ENCODE measurements at places on chromosomes 3 and 15.

DNA sequence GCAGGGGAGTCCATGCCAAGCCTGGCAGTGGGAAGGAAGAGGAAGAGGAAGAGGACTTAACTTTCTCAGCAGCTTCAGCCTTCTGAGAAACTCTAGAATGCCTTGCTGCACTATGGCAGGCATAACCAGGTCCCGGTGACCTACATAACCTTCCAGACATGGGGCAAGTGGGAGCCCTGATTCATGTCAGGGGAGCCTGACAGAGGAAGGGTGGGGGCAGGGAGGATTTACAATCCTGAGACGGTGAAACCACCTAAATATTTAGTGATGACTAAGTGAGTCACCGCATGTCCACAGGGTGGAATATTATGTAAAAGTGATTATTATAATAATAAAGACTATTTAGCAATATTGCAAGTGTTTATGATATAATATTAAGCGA lies 46.7 kb downstream of the AMOTL2 start:
- no peak for DNase-seq

- DNase-seq = no peak
These were observed 57.3 kb downstream of the ARNT2 start for GRCh38 chr15:80461356-80462095.

- no peak for DNase-seq
These were observed 39.9 kb downstream of the RASA2 start for GRCh38 chr3:141526709-141527108.

- DNase-seq = no peak
These were observed 46.2 kb downstream of the ZPLD1 start for GRCh38 chr3:102481050-102481449.

DNA sequence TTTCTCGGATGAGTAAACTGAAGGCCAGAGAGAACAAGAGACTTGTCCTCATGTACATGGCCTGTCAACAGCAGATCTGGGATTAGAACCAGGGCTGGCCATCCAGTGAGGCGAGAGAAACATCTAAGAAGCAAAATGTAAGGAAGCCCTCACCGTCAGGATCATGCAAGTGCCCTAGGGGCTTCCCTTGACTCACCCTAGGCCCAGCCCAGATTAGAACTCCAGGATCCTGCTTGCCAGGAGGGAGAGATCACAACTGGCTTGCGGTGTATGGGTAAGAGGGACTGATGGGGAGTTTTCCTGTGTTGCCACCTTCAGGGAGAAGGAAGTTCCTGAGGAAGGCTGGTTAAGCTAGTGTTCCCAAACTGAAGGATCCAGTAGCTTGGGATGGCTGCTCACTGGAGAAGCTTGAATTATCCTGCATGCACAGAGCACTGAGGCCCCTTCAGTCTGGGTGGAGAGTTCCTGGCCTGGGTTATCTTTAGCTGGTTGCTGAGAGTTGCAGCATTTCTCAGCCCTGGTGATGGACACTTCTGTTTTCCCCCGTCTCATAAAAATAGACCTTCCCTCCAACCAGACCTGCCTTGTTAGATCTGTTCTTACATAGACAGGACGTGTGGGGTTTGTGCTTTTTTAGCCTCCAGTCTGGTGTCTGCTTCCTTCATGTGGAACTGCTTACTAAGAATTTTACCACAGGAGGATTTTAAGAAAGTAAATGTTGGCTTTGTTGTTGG lies 28.2 kb upstream of the XIRP1 start:
- DNase-seq = no peak

- DNase-seq = no peak
These were observed 37.0 kb upstream of the SNRPA1 start for GRCh38 chr15:101332061-101332467.

DNA sequence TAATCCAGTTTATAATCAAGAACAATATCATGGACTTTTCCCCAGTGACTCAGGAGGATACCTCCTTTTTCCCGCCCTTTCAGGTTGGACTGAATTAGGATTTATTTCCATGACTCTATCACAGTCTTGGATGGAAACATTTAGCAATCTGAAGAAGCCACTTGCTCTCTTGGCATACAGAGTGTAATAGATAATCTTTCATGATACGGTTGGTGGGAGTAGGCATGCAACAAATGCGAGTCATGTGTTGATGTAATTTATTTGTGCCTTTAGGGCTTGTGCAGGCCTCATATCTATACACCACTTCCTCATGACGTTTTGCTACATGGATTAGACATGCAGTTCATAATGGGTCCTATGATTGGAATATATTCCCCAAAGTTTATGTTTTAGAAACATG lies 54.2 kb upstream of the MCTP2 start:
- DNase-seq = no peak

- DNase-seq = no peak
These were observed 25.7 kb downstream of the FSIP1 start for GRCh38 chr15:39756806-39757522.

DNA sequence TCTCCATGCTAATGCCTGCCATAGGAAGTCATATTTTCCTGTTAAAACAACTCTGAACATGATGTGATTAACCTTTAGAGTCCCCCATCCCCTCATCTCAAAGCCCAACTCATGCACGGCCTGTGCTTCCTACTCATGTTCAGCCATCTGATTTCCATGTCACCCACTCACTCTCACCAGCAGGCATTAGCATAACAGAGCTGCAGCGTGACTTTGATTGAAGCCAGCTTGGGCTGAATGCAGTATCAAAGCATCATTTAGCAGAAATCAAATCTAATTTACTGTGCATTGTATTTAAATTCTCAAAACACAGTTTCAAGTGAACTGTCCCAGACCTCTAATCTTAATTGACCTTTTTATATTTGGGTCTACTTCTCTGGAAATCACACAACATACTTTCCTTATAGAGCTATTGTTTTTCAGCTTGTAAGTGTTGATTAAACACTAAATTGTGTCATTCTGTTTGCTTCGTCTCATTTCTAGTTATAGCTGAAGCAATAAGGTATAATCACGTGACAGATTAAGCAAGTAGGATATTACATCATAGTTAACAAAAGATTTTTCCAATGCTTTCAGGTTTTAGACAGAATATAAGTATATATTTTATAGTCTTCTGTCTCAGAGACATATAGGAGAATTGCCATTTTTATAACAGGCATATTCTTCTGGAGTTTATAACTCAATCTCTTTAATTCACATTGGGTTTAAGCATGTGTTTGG lies 501.5 kb downstream of the ROBO2 start:
- no peak for DNase-seq

- no peak for DNase-seq
These were observed 274.1 kb downstream of the OTOL1 start for GRCh38 chr3:161770484-161771386.

GRCh38 chr3:69058180-69058946 lies 6.2 kb upstream of the TMF1 start:
- no peak for DNase-seq

- no peak for DNase-seq
These were observed 37.7 kb upstream of the TMEM45A start for GRCh38 chr3:100454677-100455076.

GRCh38 chr3:127408684-127409420 lies 121.0 kb upstream of the PRR20G start:
- no peak for DNase-seq

- DNase-seq = no peak
These were observed 3.4 kb downstream of the KLF15 start for GRCh38 chr3:126353694-126354321.

- DNase-seq = no peak
These were observed 10.8 kb downstream of the THRB start for GRCh38 chr3:24483873-24484272.

DNA sequence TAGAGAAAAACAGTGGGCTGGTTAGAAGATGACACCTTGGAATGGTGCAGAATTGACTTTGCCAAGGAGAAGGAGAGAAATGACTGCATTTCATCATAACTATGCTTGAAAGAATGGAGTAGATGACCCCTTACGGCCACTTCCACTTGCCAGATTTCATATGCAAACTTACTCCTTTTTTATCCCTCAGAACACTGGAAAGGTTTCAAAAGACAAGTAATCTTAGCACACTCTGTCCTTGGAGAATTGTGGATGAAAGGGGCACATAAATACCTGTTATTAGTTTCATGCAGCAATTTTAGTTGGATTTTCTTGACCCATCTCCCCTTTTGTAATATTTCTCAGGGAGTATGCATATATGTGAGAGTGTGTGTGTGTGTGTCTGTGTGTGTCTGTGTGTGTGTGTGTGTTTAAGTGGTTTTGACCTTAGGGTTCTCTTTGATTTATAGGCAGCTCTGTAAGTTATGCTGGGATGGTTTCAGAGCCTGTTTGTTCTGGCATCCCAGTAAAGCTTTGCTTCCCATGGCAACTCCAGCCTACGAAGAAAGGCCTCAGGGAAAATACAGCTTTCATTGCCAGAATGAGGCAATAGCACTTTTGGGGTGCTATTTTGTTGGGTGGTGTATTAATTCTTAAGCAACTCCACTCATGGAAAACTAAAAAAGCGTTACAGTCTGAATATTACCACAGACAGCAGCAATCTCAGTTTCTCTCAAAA lies 122.2 kb upstream of the TP63 start:
- no peak for DNase-seq

- DNase-seq = no peak
These were observed 586.6 kb downstream of the TAFA4 start for GRCh38 chr3:68345781-68346180.

GRCh38 chr15:43408789-43409188 lies 37.9 kb downstream of the TUBGCP4 start:
- DNase-seq = no peak

GRCh38 chr3:134373271-134374104 lies 759 bp downstream of the AMOTL2 start:
- no peak for DNase-seq

- DNase-seq = no peak
These were observed 2.5 kb upstream of the HTR3C start for GRCh38 chr3:184050217-184050847.

- DNase-seq = no peak
These were observed 46.4 kb upstream of the KLF13 start for GRCh38 chr15:31280046-31280830.

DNA sequence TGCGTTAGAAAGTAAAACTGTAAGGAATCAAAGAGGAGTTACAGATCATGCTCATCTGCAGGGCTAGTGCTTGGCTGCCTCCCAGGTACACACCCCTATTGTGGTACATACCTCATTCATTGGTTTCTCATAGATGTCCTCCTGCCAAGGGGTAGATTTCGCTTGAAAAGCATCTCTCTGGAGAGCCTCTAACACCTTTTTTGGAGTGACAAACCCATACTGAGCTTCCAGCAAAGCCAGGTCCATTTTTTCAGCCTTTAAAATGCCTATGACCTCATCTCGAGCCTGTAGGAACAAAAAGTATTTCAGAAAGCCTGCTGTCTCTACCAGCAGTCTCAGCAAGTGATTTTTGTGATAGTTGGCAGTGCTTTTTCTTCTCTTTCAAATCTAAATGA lies 112.1 kb downstream of the CMSS1 start:
- DNase-seq = no peak

- DNase-seq = no peak
These were observed 357.7 kb downstream of the OTOL1 start for GRCh38 chr3:161854232-161854771.

DNA sequence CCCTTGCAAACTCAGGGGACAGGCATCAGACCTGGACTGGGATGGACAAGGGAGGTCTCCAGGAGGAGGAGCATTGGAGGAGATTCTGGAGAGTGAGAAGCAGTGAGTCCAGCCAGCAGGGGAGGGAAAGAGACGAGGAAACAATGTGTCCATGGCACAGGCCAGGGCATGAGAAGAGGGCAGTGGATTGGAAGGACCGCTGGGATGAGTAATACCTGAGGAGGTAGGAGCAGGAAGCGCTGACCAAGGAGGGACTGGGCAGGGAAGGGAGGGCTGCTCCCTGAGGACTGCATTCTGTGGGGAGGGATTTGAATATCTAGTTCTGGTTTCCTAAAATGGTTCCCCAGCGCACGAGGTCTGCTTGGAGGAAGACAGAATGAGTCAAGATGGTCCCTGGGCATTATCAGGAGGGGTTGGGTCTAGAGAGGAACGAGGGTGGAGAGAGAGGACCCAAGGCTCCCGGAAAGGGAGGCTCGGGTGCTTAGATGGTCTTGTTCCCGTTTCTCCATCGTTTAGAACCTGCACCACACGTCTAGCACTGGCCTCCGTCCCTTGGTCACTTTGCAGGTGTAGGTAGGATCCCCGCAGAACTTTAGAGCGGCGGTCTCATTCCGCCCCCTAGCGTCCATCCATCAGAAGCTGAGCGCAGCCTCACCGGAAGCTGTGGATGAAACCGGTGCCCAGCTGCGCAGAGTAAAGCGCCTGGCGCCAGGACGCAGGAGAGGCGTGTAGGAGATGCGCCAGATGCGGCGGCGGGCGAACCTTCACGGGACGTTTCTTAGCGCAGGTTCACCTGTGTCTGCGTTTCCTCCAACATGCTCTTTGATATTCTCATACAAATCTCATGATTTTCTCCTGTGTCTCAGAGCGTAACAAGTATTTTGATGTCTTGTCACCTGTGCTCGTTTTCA lies 190.7 kb upstream of the NDN start:
- DNase-seq = no peak

DNA sequence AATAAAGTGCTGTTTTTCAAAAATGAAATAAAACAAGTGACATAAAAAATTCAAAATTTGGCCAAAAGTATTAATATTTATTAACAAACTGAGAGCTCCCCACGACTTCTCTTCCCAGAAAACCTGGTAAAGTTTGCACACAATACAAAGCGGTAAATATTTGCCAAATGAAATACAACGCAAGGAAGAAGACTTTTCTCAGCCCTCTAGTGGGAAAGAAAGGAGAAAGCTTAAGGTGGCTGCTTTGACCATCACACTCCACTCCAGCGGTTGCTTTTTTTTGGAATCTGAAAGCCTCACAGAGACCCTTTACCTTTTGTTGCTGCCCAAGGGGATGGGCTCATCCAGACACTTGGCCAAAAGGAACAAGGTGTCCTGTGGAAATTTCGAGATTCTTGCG lies 1.1 kb upstream of the GK5 start:
- DNase-seq = no peak

- DNase-seq = no peak
These were observed 18.5 kb downstream of the TNK2 start for GRCh38 chr3:195889870-195890295.

GRCh38 chr15:66029650-66030049 lies 160.4 kb downstream of the RAB11A start:
- DNase-seq = no peak

GRCh38 chr15:20356444-20356910 lies 185.1 kb downstream of the GOLGA6L6 start:
- DNase-seq = peak; percentile 79

DNA sequence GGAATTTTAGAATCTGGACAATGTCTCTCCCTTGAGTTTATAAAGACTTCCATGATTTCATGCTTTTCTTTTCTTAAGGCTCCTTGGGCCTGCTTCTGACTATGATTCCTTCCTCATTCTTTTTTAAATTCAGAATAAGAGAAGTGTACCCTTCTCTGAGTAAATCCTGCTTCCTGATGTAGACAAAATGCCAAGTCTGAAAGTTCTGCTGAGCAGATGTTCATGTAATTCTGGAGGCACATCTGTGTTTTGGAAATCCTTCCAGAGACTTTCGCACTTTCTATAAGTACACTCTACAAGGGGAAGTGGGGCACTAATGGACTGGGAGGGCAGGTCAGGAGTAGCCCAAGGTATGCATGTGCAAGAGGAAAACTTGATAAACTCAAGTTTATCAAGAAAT lies 24.8 kb downstream of the TPM1 start:
- DNase-seq = no peak

Measured in stimulated activated CD4-positive, alpha-beta T cell treated with anti-CD3 and anti-CD28 coated beads, Interleukin-1b, Interleukin-23, amount 100 ng/mL, for 1 hour (primary cell).